T-helper 22 cell (primary cell): ENCODE measurements at places on chromosomes 2 and 18.

- DNase-seq = no peak
Observed at GRCh38 chr2:12036640-12036983, 290.2 kb downstream of the LPIN1 start.

- no peak for DNase-seq
Observed at GRCh38 chr2:42856891-42857632, 64.7 kb upstream of the HAAO start.

- no peak for DNase-seq
Observed at GRCh38 chr18:9189491-9189890, 52.9 kb downstream of the ANKRD12 start.

DNA sequence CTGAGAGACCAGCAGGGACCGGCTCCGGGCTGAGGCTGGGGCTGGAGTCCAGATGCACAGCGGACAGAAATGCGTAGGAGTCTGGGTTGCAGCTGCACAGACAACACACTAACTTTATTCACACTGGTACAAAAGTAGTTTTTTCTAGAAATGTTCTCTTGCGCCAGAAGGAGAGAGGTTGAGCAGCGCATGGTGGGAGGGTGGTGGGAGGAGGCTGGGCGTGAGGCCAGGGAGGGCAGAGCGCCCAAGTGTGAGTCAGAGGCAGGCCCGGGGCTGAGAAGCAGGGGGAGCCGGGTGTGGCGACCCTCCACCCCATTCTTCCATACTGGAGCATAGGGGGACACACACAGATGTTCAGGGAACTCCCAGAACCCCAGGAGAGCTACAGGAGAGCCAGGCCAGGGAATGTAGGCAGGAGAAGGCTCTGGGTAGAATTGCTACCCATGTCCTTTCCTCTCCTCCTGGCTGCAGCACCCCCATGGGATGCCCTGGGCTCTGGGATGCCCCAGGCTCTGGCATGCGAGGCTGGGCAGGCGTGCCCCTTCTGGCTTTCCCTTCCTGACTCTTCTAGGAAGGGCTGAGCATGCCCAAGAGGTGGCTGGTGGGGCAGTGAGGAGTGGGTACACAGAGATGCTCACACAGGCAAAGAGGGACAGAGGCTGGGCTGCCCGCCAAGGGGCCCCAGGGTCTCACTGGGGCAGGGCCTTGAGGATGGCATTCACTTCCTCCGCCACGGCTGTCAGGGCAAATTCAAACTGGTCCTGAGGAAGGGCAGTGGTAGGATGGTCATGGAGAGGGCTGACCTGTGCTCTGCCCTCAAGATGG, 10.6 kb downstream of the DNAJB2 start:
- DNase-seq = no peak

GRCh38 chr2:176766005-176766404, 446.6 kb upstream of the HNRNPA3 start:
- DNase-seq = no peak

DNA sequence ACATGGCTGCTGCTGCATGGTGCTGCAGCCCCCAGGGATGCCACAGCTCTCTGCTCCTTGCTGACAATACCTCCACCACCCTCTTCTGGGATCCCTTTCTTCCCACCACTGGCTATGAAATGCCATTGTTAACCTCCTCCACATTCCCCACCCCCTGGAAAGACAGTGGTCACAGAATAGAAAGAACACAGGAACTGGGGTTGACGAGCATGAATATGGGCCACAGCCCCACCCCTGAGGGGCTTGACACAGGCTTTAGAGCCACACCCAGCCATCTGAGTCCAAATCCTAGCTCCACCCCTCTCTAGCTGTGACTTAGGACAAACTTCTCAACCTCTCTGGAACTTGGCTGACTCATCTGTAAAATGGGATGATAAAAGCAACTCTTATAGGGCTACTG, 47.3 kb downstream of the TMEM163 start:
- DNase-seq = no peak

- peak; percentile 12 for DNase-seq
Observed at GRCh38 chr2:121529439-121530211, 1.1 kb upstream of the RNU4ATAC start.

DNA sequence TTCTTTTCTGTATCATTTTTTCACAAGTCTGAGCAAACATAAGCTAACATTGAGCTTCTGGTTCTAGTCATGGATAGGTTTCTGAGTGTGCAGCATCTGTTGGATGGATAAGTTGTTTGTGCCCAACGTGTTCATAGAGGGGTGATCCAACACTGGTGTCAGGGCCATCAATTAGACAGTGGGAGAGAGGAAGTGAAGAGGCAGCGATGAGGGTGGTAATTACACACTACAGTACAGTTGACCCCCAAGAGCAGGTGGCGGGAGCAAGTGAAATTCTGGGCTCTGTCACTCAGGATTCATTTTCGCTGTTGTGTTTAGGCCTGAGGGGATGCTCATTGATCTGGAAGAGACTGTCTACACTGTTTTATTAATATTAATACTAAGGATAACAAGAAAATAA, 180.0 kb upstream of the CXCR4 start:
- no peak for DNase-seq

- DNase-seq = no peak
Observed at GRCh38 chr2:123073956-123074355, 951.1 kb upstream of the CNTNAP5 start.

DNA sequence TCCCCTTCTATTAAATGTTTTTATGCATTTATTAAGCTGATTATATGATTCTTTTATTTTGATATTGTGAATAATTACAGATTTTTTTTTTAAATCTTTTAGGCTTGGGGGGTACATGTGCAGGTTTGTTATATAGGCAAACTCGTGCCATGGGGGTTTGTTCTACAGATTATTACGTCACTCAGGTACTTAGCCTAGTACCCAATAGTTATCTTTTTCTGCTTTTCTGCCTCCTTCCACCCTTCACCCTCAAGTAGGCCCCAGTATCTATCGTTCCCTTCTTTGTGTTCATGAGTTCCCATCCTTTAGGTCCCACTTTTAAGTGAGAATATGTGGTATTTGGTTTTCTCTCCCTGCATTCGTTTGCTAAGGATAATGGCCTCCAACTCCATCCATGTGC, 92.2 kb upstream of the CWC22 start:
- no peak for DNase-seq

GRCh38 chr2:145036421-145037011, 516.6 kb upstream of the ZEB2 start:
- no peak for DNase-seq

- no peak for DNase-seq
Observed at GRCh38 chr2:5693287-5694201, 1.4 kb downstream of the SOX11 start.

DNA sequence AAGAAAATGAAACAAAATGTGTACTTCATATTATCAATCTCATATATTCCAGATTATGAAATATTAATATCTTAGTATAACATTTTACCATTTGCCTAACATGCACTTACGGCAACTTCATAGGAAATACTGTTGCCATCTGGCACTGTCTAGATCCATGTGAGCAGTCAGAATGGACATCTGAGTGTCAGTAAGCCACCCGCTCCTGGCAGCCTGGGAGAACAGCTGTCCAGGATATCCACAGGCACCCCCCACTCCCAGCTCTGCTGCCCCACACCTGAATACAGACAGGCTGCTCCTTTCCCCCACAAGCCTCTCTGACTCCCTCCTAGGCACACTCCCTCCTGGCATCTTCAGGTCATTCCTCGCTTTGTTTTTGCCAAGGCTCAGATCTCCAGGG, 127.0 kb downstream of the GAREM1 start:
- DNase-seq = no peak

DNA sequence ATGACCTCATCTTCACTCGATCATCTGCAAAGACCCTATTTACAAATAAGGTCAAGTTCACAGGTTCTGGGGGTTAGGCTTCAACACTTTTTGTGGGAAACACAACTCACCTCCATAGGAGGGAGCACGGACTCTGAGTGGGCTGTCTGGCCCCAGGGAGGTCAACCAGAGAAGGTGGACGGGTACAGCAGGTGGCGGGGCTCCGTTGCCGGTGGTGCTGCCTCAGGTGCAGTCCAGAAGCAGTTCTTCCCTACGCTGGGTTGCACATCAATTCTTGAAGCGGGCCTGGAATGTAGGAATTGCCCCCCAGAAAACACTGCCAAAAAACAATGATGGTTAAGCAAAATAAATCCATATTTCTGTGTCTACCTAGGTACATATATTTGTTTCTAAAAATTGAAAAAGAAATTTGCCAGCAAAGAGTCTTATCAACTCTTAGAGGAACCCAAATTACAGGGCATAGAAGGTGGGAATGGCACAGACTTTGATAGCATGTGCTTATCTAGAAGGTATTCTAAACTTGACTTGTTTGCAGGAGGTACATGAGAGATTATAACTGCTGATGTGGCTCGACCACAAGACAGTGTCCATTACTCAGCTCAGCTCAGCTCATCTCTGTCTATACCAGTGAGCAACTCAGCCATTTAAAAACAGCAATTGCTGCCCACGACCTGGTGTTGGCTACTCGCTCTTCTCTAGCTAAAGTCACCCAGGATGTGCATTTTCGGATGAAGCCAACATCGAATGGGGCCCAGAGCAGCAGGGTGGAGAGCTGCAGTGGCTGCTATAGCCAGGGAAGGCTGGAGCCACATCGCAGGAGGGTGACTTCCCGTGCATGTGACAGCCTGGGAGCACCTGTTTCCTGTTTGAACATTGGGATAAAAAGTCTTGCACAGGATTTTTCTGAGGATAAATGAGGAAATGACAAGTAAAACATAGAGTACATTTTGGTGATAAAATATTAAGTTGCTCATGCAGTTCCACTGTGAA, 128.7 kb downstream of the RNF144A start:
- no peak for DNase-seq

DNA sequence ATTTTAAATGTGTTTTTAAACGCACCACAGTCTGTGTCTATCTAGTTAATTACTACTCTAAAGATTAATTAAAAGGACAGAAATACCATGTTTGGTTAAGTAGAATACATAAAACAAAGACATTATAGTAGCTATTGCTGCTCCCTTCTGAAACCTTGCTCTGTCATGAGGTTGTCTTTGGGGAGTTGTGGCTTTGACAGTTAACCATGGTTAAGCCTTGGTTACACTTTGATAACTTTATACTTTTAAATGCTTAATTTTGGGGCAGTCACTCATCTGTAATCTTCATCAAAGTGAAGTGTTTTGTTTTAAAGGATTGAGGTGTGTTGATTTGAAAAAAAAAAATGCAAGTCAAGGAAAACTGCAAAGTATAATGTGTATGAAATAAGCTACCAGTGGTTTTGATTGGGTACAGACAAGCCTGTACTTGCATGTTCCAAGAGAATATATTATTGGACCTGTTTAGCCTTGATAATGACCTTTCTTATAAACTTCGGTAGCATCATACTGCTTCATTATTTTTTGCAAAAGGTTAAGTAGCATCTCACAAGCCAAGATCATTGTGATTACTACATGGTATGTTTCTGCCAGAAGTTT, 29.8 kb upstream of the TBR1 start:
- no peak for DNase-seq

GRCh38 chr18:63158676-63159291, 160.8 kb downstream of the BCL2 start:
- DNase-seq = no peak

DNA sequence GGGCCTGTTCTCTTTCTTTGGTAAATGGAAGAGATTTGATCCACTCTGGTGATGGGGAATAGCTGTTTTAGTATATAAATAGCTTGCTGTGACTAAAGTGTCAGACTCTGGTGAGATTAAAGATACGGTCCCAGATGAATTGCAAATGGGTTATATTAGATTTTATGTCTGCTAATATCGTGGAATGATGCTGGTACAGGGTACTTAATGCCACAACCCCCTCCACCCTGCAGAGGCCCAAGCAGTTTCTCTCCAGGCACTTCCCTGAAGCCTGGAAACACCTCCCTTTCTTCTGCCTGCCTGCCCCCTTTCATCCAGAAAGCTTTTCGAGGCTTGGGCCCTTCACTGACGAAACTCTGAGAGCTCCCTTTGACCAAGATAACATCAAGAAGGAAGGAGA, 21.4 kb upstream of the RFX8 start:
- DNase-seq = no peak
